ENCODE measurements at places on chromosomes 5 and 9. TPM values are rescaled to one million over a fixed set of nuclear protein-coding genes. Genes with fewer than 3 reads are reported as not detected.

GRCh38 chr5:15008476-15008875 lies 136.9 kb upstream of the ANKH start:
- H3K4me1 ChIP-seq, result no peaks in the 10 kb centered on the region
- no peaks in the 10 kb centered on the region for H3K27me3 ChIP-seq
- no peaks in the 10 kb centered on the region for H3K36me3 ChIP-seq
- no peak overlapping the region for H3K27ac ChIP-seq
- no peak overlapping the region for H3K4me3 ChIP-seq

DNA sequence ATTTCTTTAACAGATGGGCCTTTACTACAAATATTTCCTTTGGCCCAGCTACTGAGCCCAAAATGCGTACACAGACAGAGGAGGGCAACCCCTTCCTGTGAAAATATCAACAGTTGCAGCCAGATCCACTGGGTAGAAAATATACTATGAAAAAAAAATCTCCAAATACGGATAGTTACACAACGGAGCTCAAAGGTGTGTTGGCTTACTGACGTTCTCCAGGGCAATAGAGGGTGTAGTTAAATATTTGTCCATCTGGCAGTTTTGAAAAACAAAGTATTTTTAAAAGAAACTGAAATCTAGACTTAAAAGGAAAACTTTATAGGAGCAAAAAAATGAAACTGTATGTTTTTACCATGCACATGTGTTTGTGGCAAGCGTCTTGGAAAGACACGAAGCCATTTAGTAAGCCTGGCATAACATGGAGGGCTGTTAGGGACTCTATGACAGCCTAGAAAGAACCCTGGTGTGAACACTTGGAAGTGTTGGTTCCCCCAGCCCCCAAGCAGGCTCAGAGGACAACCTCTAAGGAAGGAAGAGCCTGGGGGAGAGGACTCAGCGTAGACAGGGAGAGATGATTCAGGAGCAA lies 157.8 kb upstream of the TRPM3 start:
- H3K4me3 ChIP-seq, result no peak overlapping the region
- H3K27ac ChIP-seq, result no peak overlapping the region
- DNase-seq, result no peak
- no peaks in the 10 kb centered on the region for H3K27me3 ChIP-seq
- H3K4me1 ChIP-seq, result peaks cover 14% of the 10 kb centered on the region

The POLR3G gene
- total RNA-seq, result 8.4 TPM

- H3K4me1 ChIP-seq, result no peaks in the 10 kb centered on the region
- no peak overlapping the region for H3K27ac ChIP-seq
- DNase-seq, result no peak
- H3K27me3 ChIP-seq, result no peaks in the 10 kb centered on the region
- H3K36me3 ChIP-seq, result no peaks in the 10 kb centered on the region
- H3K4me3 ChIP-seq, result no peak overlapping the region
Observed at GRCh38 chr5:107217721-107218130, 453.0 kb downstream of the EFNA5 start.

The TMEM203 gene
- 21.6 TPM for total RNA-seq

Measured in neural progenitor cell (in vitro differentiated cells).